Stimulated activated CD4-positive, alpha-beta T cell treated with anti-CD3 and anti-CD28 coated beads, Interleukin-1b, Interleukin-23, amount 100 ng/mL, for 1 hour (primary cell): ENCODE measurements at places on chromosomes 2 and 18.

DNA sequence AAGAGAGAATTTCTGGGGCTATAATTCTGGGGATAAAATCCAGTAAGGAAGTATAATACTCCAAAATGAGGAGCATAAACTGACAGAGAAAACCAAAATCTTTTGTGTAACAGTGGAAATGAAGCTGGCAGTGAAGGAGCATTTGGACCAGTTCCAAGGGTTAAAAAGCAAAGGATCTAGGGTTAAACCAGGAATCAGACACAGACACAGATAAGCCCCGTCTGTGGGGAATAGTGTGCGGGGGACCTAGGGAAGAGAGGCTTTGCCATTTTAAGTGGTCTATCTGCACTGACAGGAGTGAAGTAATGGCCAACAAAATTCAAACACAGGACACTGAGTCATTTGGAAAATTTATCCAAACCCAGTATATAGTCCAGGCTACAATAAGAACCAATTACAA is 23.4 kb downstream of the SAP130 start:
- DNase-seq, result no peak

- no peak for DNase-seq
These were observed 424.0 kb upstream of the CDH7 start for GRCh38 chr18:65326805-65327204.

- no peak for DNase-seq
These were observed 195.9 kb downstream of the ACKR3 start for GRCh38 chr2:236765478-236765877.

DNA sequence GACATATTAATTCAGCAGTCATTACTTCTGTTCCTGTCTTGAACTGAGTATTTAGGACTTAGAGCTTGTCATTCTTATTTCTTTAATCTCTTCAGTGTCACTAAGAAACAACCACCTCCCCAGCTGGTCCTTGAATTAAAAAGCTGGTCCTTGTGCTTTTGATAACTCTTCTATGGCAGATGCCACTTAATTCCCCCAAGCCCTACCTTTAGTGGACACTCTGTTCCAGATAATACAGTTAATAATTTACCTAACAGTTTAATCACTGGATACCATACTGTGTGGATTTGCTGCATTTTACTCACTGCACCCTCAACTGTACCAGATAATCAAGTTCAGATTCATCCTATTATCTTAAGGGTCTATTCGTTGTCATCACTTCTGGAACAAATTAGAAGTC is 73.1 kb downstream of the SKA1 start:
- no peak for DNase-seq

DNA sequence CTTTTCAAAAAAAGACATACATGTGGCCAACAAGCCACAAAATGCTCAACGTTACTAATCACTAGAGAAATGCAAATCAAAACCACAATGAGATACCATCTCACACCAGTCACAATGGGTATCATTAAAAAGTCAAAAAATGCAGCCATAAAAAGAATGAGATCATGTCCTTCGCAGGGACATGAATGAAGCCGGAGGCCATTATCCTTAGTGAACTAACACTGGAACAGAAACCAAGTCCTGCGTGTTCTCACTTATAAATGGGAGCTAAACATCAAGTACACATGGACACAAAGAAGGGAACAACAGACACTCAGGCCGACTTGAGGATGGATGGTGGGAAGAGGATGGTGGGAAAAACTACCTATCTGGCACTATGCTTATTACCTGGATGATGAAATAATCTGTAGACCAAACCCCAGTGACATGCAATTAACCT is 17.8 kb upstream of the ATL2 start:
- no peak for DNase-seq

DNA sequence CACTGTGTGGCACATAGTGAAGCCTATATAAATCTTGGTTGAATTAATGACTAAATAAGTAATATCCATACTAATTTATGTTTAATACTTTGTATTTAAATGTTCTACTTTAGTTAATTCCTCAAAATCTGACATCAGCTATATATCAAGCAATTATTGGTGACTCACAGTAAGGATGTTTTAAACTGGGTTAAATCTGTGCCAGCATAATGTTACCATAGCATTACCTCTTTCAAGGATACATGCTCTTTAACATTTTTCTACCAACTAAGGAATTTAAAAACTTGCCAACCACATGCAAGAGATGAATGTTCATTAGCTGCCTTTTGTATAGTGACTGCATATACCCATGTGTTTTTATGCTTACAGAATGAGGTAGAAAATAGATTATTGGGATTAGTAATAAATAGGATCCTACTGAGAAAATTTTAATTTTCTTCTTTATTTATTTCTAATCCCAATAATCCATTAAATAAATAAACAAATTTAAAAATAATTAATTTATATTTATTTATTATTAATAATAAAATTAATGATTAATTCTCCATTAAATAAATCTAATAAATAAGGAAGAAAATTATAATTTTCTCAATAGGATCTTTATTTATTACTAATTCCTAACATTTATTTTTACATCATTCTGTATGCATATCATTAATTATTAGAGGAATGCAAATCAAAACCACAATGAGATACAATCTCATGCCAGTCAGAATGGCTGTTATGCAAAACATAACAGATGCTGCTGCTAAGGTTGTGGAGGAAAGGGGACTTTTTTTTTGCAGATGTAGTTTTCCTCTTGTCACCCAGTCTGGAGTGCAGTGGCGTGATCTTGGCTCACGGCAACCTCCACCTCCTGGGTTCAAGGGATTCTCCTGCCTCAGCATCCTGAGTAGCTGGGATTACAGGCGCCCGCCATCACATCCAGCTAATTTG is 410.7 kb upstream of the DSEL start:
- DNase-seq, result no peak

GRCh38 chr2:145524836-145525235 is 1004.9 kb upstream of the ZEB2 start:
- no peak for DNase-seq

GRCh38 chr18:36296650-36297416 is 680 bp upstream of the FHOD3 start:
- DNase-seq, result no peak

- DNase-seq, result no peak
These were observed 11.5 kb downstream of the PPP1R7 start for GRCh38 chr2:241161646-241162281.

GRCh38 chr18:59040770-59041148 is 98.9 kb upstream of the SEC11C start:
- no peak for DNase-seq

- DNase-seq, result no peak
These were observed 11.0 kb downstream of the EIF5B start for GRCh38 chr2:99348173-99348572.

GRCh38 chr2:66772618-66773017 is 337.7 kb downstream of the MEIS1 start:
- no peak for DNase-seq

DNA sequence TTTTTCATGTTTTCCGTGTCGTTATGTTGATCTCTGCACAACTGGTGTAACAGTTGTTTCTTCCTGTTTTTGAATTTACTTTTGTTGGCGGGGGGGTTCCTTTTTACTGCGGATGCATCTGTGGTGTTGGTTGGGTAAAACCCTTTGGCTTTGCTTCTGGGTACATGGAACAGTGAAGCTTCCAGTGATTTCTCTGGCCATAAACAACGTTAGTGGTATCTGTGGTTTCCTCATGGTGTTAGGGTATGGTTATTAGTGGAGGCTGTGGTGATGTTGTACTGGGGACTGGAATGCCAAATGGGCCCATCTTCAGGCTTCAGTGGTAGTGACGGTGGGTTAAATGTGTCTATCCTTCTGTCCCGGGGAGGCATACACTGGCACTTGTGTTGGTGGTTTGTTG is 285.4 kb upstream of the ZNF804A start:
- DNase-seq, result no peak

GRCh38 chr2:181743723-181744031 is 63.4 kb upstream of the NEUROD1 start:
- DNase-seq, result no peak

- DNase-seq, result no peak
These were observed 145.7 kb upstream of the KLF7 start for GRCh38 chr2:207311316-207312005.

- no peak for DNase-seq
These were observed 36.9 kb upstream of the BMPR2 start for GRCh38 chr2:202339071-202339870.

DNA sequence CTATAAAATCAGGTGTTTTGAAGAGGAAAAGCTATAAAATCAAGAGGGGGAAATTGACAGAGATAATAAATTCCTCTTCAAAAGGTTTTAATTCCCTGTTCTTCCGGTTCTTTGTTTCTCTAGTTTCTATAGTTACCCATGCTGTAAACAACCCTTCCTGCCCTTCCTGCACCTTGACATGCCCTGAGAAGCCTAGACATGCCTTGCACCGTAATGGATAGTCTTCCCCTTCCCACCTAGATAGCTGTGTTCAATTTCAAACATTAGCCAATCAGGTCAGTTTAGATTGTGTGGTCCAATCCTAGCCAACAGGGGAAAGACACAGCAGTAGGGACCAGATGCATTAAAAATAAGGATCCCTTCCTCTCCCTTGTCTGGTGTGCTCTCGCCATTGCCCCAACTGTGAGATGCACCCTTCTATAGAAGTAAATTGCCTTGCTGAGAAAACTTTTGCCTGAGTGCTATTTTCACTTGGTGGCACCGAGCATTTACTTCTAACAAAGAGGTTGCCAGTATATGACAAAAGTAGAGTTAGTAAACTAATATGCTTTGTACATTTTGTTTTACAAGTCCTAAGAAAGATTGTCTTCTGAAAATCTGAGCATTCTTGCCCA is 27.1 kb downstream of the SULT1C4 start:
- no peak for DNase-seq

- DNase-seq, result no peak
These were observed 27.0 kb downstream of the ACOXL start for GRCh38 chr2:110759411-110759810.

- DNase-seq, result no peak
These were observed 57.9 kb downstream of the HDLBP start for GRCh38 chr2:241257419-241258032.

- no peak for DNase-seq
These were observed 27.8 kb upstream of the SERTAD2 start for GRCh38 chr2:64681479-64681967.

DNA sequence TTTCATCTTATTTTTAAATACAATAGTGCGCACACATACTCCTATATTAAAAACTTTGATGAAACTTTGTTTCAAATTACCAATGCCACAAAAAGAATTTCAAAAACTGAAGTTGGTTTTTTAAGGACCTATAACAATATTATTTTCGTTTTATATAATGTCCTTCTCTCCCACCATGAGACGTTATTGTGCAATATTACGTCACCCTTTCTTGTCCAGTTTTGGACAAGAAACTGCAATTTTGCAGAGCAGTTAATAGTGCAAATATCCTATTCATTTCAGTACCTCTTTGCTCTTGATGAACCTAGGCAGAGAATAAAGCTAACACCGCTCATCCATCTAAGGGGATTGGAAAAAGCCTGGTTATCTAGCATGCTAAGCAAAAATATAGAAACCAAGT is 9.7 kb upstream of the ZNF516 start:
- DNase-seq, result no peak

DNA sequence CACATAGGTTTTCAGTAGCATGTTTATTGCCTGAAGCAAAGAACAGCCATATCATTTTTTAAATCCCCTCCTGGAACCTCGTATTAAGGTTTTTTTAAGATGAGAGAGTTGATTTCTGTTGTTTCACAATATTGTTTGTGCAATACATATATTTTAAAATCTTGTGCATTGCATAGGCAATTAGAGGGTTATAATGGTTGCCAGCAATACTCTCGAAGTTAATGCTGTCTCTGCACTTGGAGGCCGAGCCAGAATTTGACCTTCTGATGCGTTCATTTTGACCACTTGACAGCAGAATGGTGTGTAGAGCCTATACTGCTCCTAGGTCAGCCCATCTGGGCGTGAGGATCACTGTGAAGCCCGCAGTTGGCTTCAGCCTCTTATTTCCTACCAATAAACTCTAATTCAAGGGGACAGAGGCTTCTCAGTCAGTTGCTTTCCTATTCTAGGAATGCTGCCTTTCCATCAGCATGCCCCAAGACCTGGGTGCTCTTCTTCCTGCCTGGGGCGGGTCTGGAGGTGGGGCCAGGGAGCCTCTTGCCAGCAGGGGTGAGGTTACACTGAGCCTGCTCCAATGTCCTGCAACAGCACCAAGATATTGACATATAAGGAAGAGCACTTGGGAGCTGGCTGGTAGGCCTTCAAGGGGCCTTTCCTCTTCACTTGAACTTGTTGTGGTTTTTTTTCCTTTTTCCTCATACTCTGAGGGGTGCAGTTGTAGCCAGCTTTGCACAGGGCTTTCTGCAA is 91.4 kb upstream of the BCL2L11 start:
- no peak for DNase-seq

- DNase-seq, result no peak
These were observed 220.2 kb downstream of the SRBD1 start for GRCh38 chr2:45390861-45391260.

- DNase-seq, result no peak
These were observed 89.1 kb downstream of the HS1BP3 start for GRCh38 chr2:20561637-20562454.

GRCh38 chr2:168311261-168311910 is 64.0 kb upstream of the STK39 start:
- DNase-seq, result no peak

DNA sequence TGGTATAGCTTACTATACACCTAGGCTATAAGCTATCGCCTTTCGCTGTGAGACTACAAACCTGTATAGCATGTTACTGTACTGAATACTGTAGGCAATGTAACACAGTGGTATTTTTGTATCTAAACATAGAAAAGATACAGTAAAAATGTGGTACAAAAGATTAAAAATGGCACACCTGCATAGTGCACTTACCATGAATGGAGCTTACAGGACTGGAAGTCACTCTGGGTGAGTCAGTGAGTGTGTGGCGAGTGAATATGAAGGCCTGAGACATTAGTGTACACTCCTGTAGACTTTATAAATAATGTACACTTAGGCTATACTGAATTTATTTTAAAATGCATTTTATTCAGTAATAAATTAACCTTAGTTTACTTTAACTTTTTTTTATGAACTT is 258.2 kb upstream of the SP5 start:
- DNase-seq, result no peak

DNA sequence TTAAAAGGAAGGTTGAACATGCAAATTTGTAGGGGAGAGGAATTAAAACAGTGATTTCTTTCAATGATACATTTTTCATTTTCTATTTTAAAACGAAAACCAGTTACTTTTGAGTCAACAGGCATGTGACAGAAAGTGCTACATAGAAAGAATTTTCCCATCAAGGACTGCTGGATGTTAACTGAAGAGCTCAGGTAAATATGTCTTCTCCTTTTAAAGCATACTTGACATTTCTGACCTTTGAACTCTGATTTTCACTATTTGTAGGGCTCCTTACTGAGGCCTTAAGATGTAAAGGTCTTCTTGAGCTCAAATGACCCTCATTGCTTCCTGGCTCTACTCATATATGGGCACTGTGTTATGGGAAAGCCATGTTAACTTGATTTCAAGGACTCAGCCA is 32.4 kb downstream of the FIGN start:
- no peak for DNase-seq

- DNase-seq, result no peak
These were observed 39.6 kb upstream of the SCN1A start for GRCh38 chr2:166167449-166167848.

- no peak for DNase-seq
These were observed 89.8 kb downstream of the PKP4 start for GRCh38 chr2:158546412-158547144.
